ENCODE measurements at places on chromosomes 4 and X.

- DNase-seq: no peak
These were observed 2.6 kb upstream of the IL13RA1 start for GRCh38 chrX:118724775-118725174.

- DNase-seq: no peak
These were observed 108.0 kb upstream of the TBL1X start for GRCh38 chrX:9356846-9357245.

GRCh38 chrX:70497026-70497425, 52.4 kb downstream of the DLG3 start:
- DNase-seq: no peak

DNA sequence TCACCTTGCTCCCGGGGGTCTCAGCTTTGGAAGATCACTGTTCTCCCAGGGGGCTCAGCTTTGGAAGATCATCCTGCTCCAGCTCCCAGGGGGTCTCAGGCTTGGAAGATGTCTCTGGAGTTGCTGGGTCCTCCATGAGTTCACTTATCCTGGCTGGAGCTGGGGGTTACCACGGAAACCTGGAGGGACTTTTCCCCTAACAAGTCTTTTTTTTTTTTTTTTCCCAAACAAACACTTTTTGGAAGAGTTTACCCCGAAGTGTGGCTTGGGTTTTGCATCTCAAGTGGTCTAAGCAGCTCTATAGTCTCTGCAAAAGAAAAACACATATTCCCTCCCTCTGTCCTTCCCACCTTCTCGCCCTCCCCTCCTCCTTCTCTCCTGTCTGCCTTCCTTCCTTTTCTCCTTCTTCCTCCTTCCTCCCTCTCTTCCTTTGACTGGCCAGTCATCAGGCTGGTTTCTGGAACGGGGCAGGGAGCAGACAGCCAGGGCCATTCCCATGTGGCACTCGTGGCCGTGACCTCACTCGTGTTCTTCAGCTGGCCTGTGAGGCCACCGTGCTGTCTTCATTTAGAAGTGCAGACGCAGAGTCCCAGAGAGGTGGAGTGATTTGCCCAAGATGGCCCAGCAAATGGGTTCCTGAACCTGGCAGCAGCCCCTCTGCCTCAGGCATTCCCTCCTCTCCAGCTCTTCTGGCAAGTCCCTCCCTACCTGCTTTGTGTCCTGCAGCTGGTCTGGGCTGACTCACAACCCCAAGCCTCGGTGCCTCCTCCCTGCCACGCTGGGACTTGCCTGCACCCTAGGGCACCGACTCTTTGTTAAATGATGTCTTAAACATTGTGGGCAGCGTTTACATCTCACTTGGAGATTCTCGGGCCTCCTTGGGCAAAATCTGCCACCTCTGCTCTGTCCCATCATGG, 25.9 kb upstream of the HMX1 start:
- no peak for DNase-seq

- no peak for DNase-seq
These were observed 108.3 kb upstream of the INPP4B start for GRCh38 chr4:142954415-142954814.

GRCh38 chr4:99821918-99822503, 5.4 kb downstream of the DAPP1 start:
- DNase-seq: no peak

DNA sequence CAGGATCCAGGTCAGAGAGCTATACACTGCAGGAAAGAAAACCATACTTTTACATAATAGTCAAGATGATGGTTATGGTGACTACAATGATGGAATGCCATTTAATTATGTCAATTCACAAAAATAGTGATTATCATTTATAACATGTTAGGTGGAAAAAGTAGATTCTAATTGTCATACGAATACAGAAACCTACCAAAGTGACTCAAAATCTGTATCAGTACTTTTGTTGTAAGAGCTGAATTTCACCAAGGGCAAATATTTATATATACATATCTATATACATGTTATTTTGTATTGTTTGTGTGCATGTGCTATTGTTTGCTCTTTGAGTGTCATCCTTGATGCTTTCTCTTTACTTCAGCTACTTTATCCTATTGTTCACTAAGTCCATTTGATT, 485.4 kb downstream of the INPP4B start:
- DNase-seq: no peak

DNA sequence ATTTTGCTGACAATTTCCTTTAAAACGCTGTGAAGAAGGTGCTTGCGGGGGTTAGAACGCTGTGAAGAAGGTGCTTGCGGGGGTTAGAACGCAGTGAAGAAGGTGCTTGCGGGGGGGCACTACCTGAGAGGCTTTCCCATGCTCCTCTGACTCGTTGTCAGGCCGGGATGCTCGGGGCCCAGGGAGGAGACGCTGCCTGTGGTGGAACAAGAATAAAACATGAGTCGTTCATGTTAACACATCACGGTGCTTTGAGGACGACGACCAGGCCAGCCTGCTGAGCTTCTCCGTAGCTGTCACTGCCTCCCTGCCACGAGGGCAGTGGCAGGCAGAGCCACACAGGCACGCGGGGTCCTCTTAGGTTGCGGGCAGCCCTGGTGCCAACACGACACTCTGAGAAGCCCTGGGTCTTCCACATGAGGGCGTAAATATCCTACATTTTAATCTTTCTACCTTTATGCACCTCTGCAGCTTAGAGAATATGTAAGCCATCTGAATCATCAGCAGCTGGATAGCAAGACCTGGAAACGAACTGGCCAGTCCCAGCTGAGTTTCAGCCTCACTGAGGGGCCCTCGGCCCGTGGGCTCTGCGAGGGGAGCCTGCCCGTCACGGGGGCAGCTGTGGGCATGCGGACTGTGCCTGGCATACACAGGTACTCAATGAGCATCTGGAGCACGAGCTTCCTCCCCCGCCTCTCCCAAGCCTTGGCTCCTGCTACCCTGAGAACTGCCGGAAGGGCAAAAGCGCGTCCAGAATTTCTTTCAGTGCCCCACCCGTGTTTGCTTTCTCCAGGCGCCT, 47.0 kb downstream of the FGFRL1 start:
- DNase-seq: no peak

GRCh38 chr4:182492423-182492822, 249.2 kb downstream of the TENM3 start:
- no peak for DNase-seq

- no peak for DNase-seq
These were observed 96.6 kb upstream of the GUCY1A1 start for GRCh38 chr4:155569960-155570515.

- no peak for DNase-seq
These were observed 69.8 kb downstream of the TBL1X start for GRCh38 chrX:9534686-9535085.

Data from stimulated activated CD4-positive, alpha-beta T cell treated with anti-CD3 and anti-CD28 coated beads, Interleukin-12 subunit alpha, Interleukin-12 subunit beta, amount 100 ng/mL, for 24 hours (primary cell).